ENCODE measurements at places on chromosomes 6 and 20. TPM values are rescaled to one million over a fixed set of nuclear protein-coding genes. Genes with fewer than 3 reads are reported as not detected.

- DNase-seq = no peak
Observed at GRCh38 chr6:142725024-142725770, 219.8 kb downstream of the HIVEP2 start.

DNA sequence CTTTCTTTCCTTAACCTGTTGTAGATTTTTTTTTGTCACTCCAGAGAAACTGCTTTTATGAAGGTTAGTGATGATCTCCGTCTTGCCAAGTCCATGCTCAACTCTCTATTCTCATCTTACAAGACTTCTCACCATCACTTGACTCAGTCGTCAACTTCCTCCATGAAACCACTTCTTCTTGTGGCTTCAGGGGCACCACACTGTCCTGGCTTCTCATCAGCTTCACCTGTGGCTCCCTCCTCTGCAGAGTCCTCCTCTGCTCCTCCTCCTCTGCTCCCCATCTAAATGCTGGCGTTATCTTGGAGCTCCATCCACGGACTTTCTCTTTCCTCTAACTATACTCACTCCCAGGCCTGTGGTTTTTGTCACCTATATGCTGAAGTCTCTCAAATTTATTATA is 187.5 kb downstream of the BACH2 start:
- DNase-seq = no peak

GRCh38 chr20:2088891-2089290 is 12.7 kb upstream of the STK35 start:
- DNase-seq = no peak

- DNase-seq = no peak
Observed at GRCh38 chr6:155354167-155354566, 39.9 kb upstream of the TFB1M start.

- no peak for DNase-seq
Observed at GRCh38 chr20:23634044-23634801, 3.5 kb downstream of the CST3 start.

DNA sequence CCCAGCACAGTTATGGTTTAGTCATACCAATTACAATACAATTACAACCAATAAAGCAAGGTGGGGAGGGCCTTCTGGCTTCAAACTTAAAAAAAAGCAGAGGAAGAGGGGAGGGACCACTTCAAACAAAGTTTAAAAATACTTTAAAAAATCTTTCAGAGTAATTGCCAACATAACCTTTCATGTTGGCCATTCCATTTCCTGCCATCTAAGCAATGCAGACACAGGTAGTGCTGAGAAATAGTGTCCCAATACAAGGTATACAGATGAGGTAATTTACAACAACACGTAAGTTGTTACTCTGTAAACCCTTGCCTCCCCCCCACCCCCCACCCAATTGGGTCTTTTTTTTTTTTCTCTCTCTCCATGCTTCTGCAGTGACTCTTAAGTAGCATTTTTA is 18.8 kb upstream of the TBC1D20 start:
- peak; percentile 7 for DNase-seq

- DNase-seq = no peak
Observed at GRCh38 chr6:68638230-68638900, 3.3 kb downstream of the ADGRB3 start.

DNA sequence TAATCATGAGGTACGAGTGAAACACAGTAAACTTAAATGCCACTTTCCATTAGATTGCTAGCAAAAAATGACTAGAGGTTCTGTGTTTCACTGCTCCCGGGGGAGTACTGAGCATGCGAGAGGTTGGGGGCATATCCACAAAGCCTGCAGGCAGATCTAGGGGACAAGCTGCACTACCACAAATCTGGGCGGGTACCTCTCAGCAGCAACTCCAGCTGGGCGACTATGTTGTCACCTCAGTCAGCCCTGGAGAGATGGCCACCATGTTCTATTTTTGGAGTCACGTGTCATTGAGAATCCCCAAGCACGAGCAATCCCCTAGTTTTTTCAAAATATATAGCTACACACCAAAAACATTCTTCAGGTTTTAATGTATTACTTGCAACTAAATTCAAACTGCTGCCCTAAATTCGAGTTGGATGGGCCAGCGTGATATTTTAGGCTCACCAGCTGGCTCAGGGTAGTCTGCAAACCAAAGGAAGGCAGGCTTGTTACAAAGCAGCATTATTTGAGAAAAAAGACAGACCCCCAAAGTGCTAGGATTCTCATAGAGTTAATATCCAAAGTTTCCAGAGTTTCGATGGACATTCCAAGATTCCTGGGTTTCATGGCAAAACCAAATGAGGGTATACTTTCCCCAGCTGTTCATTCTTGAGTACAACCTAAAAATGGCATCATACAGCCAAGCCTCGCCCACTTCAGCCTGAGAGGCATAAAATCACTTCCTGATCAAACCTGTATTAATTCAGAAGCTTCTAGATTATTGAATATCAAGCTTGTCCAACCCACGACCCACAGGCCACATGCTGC is 24.1 kb upstream of the MYLIP start:
- no peak for DNase-seq

DNA sequence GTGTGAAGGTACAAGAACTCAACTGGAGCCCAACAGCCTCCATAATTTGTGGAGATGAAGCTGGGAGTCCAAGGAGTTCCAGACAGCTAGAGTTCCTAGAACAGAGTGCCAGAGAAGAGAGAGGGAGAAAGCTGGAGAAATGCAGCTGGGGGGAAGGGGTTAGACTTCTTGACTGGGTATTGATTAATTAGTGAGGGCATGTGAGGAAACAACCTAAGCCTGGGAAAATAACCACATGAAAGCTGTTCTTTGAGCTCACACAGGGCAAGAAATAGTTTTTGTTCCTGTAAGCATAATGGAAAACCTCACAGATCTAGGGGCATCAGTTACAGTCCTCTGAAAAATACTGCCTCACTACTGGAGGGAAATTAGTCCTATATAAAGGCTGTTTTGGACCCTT is 230.5 kb upstream of the FKBP1C start:
- DNase-seq = no peak

- no peak for DNase-seq
Observed at GRCh38 chr6:98823428-98824161, 10.8 kb upstream of the POU3F2 start.

DNA sequence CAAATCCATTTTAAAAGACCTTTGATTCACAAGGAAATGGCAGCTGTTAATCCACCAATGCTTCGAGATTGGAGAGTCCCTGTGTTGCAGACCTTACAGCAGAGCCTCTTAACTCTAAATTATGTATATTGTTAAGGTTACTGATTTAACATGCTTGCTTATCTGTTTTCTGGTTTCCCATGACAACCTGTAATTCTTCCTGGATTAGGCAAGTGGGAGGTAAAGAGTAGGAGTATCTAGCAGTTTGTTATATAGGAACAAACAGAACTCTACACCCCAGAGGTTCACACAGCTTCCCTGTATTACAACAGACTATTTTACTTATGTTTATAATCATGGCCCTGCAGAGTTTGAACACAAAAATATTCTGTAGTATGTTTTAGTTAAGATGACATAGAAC is 39.5 kb downstream of the NKX2-4 start:
- DNase-seq = no peak

- peak; percentile 55 for DNase-seq
Observed at GRCh38 chr20:59571551-59572314, 32.6 kb upstream of the PHACTR3 start.

DNA sequence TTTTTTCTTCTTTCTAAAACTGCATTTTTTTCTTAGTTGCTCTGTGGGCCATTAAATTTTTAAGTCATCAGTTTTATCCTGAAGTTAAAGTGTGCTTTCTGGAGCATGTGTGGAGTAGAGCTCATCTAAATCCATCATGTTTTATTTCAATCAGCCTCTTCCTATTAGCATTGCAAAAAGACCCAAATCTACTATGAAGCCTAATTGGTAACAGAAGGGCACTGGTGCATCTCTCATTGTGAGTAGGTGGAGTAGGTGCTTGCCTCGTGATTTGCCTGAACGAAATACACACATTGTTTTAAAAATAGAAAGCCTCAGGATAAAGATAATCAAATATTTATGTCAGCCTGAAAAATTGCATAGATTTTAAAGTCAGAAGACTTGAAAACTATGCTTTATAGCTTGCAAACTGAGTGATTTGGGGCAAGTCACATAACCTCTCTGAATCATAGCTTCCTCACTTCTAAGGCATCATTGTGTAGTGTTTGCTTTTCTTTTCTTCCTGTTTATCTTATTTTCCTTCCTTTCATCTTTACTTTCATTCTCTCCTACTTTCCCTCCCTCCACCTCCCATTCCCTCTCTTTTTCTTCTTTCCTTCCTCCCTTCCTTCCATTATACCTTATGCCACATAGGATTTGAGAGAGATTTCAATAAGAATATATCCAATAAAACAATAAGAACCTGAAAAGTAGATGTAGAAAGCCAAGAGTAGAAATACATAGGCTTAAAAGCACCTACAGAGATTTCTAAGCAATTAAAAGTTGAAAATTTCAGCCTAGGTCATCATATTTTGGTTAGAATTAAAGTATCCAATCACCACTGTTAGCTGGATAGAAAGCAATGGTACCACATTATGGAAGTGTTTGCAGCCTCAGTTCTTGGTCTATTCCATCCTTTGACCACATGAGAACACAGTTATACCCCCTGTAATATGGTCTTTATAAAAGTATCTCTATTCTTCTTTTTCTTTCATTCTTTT is 49.6 kb upstream of the RNF146 start:
- no peak for DNase-seq

- no peak for DNase-seq
Observed at GRCh38 chr20:8735674-8736073, 333.2 kb upstream of the PLCB4 start.

GRCh38 chr6:12913201-12913600 is 196.6 kb downstream of the PHACTR1 start:
- no peak for DNase-seq

DNA sequence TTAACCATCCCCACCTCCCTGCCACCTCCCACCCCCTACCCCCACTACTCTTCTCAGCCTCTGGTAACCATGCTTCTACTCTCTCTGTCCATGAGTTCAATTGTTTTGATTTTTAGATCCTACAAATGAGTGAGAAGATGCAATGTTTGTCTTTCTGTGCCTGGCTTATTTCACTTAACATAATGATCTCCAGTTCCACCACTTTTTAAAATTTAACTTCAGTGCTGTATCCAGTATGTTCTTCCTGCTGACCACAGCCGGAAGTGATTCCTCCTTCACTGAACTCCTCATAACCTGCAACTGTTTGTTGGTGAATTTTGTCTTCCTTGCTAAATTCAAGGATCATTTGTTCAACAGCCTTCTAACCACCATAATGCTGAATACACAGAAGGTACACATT is 3.9 kb downstream of the MAP7 start:
- DNase-seq = no peak

GRCh38 chr20:32017711-32018251 is 7.5 kb downstream of the CCM2L start:
- peak; percentile 9 for DNase-seq

Gene TNFRSF6B
- not detected for polyA plus RNA-seq

Gene CD93
- 0.02 TPM for polyA plus RNA-seq

Gene SLC17A2
- not detected for polyA plus RNA-seq

Gene WFDC5
- polyA plus RNA-seq = not detected

Gene PBOV1
- polyA plus RNA-seq = not detected

Gene C20orf202
- polyA plus RNA-seq = not detected

Gene MUC21
- not detected for polyA plus RNA-seq

Gene ZFP57
- not detected for polyA plus RNA-seq

Gene ANGPT4
- polyA plus RNA-seq = not detected
